ENCODE measurements at places on chromosomes 5 and 9.

GRCh38 chr5:95471487-95471886 is 80.3 kb downstream of the FAM81B start:
- DNase-seq, result no peak

GRCh38 chr9:126664900-126665643 is 51.3 kb downstream of the LMX1B start:
- no peak for DNase-seq

DNA sequence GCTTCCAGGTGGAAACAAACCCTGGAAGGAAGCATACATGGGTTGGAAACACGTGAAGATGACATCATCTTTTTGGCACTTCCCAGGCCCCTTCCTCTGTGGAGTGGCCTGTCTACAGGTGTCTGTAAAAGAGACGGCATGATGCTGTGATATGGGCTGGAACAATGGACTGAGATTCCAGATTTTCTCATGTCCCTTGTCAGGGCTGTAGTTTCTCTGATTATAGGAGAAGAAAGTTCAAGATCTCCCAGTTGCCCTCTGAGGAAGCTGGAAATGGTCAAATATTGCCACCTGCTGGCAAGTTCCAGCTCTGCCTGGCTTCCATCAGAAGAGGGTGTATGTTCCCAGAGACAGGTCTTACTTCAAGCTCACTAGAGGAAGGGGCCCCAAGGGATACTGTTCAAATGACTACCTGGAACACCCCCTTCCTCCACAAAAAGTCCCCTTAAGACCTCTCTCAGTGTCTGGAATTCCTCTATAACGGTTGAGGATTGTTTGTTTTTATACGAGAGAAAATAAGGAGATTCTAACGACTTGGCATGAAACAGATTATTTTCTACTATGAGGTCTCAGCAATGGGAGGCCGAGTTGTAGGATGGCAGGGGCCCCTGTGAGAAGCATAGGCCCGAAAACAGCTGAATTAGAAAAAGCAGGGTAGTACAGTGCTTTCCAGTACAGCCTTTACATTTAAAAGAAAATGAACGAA is 7.3 kb upstream of the ANXA6 start:
- peak; percentile 60 for DNase-seq

- no peak for DNase-seq
These were observed 14.7 kb downstream of the DIAPH1 start for GRCh38 chr5:141603923-141604717.

- no peak for DNase-seq
These were observed 3.6 kb upstream of the ENG start for GRCh38 chr9:127858041-127858512.

- DNase-seq, result no peak
These were observed 1013.9 kb downstream of the EFNA5 start for GRCh38 chr5:106656821-106657220.

- DNase-seq, result no peak
These were observed 30.7 kb downstream of the EFNA5 start for GRCh38 chr5:107639990-107640389.

GRCh38 chr5:172678902-172679301 is 37.8 kb downstream of the NEURL1B start:
- no peak for DNase-seq

- no peak for DNase-seq
These were observed 271.2 kb downstream of the SAXO1 start for GRCh38 chr9:18761742-18762300.

DNA sequence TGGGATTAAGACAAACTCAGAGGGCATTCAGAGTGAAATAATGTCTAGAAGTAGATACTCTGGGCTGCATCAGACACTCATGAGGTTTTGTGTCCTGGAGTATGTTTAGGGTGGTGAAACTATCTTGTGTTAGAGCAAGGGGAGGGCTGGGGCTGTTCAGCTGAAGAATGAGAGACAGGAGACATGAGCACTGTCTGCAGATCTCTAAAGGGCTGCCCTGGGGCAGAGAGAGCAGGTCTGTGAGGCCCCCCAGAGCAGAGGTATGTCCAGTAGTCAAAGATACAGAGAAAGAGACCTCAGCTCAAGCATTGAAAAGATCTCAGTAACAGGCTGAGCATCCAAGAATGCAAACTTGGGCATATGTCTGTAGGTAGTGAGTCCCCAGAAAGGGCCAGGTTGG is 45.9 kb upstream of the SHB start:
- no peak for DNase-seq

GRCh38 chr9:121968056-121968455 is 125.1 kb downstream of the TTLL11 start:
- DNase-seq, result no peak

DNA sequence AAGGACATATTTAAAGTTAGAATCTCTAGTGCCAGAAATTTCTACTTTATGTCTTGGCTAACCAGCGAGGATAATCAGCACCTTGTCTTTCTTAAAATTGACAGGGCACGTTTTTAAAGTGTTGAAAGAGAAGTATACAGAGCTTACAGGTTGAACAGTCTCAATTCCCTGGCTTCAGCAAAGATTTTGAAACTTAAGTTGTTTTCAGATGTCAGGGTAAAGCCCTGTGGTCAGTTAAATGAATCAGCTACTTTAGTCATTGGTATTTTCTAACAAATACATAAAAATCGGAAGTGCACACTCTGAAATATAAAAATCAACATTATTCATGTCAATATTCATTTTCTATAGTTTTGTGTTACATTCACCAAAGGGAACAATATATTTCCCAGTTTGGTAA is 29.1 kb downstream of the SNCAIP start:
- DNase-seq, result no peak

Data from stimulated activated CD4-positive, alpha-beta T cell treated with anti-CD3 and anti-CD28 coated beads, Interleukin-1b, Interleukin-23, amount 100 ng/mL, for 1 hour (primary cell).